AG10803 (cell line): ENCODE measurements at places on chromosomes 2 and 18.
A peak's percentile ranks its signal among the peaks of the same experiment; 100 is the strongest.

DNA sequence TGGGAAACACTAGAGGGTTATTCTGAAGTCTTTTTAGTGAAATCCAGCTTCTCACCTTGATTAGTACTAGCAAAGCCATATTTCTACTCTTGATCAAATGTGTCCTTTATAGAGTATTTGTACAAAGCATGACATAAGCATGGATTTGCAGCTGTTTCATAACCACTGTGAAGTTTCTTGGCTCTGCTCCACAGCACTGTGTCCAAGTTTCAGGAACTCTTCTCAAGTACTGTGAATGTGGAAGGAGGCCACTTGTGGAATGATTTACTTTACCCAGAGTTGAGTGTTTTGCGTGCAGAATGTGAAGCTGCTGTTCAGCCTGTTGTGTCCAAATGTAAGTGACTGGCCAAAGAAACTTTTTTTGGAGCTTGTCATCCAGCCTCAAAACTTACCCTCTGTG lies 16.2 kb upstream of the MAPRE2 start:
- DNase-seq = peak; percentile 98

DNA sequence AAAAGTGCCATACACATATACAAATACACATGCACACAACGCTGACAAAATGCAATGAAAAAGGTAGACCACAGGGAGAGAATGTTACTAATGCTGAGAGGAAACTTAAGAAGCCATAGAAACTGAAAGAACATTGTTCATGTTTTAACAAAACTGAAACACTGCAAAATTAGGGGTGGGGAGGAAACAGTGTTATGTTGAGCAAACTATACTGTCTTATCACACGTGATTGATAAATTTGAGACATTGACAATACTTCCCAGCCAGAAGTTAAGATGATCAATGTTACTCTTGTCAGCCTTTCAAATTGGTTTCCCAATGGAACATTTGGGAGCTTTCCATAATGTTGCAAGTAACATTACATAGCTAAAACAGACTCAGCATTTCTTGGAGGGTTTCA lies 165.5 kb downstream of the L3MBTL4 start:
- no peak for DNase-seq

GRCh38 chr2:38268001-38268400 lies 109.1 kb downstream of the ATL2 start:
- no peak for DNase-seq

DNA sequence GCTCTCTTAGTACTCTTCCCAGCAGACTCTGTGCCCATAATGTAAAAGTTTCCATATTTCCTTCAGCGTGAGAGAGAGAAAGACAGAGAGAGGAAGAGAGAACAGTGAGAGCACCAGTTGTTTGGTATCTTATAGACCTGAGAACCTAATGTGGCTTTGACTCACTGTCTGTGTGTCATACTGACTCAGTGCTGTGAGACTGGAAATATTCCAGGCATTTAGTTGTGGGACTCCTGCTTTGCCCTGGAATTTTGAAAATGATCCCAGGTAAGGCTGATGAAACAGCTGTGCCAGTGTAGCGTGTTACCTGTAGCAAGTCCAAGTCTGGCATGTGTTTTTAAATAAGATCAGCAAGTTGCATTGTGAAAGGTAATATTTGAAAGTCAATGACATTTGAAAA lies 87.9 kb upstream of the KCNH7 start:
- DNase-seq = peak; percentile 51
